CD4-positive, alpha-beta T cell treated with Interleukin-12 subunit alpha and Interleukin-12 subunit beta, for 1 hour (primary cell): ENCODE measurements at places on chromosomes 1 and 21.

- no peak for DNase-seq
Observed at GRCh38 chr1:197637406-197637805, 137.9 kb downstream of the DENND1B start.

DNA sequence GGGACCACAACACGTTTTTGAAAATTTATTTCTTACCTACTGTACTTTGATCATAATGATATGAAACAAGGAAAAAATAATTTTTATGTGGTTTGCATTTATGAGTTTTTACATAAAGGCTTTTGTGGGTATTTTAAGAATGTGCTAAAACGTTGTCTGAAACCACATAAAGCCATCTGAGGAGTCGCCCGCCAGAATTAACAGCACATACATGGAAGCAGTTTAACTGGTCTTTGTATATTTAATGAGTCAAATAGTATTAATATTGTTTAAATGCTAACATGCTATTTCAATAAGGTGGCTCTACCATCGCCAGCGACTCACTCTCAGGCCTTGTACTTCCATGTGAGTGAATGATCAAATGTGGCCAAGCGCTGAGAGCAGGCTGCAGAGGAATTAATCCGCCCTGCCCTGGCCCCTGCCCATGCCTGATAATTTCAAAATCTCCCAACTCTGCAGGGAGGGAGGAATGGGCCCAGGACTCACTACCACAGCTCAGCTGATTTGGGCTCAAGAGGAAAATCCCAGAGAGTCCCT is 49.6 kb downstream of the SLC66A1 start:
- no peak for DNase-seq

DNA sequence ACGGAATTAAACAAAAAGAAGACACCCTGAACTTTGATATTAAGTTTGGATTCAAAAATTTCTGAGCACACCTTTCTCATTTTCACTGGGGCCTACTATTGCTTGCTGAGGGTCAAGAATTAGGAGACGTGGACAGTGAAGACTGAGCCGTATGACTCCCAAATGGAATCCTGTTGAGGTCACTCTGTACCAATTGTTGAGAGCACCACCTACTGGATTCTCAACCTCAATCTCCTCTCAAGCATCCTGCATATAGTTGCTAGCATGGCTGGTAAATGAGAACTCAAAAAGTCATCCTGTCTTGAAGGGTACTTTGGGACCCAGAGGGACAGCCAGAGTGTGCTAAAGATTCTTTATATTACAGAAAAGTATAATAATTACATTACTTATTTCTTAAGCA is 20.2 kb upstream of the MTR start:
- no peak for DNase-seq

DNA sequence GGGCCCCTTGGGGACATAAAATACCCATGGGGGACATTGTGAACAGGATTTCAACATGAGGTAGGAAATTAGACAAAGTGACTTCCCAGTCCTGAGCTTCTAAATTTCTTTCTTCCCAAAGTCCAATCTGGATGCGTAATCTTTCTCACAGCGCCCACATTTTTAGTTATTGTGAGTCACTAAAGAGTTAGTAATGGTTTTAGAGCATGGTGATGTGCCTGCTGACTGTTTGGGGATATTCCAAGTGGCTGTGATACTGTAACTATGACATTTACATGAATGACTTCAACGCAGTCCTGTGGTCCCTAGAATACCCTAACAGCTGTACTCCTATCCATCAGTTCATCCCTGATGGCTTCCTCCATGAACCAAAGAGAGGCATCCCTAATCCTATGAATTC is 224.0 kb upstream of the COA6 start:
- DNase-seq: no peak

GRCh38 chr1:189782295-189782694 is 695.4 kb downstream of the BRINP3 start:
- no peak for DNase-seq

GRCh38 chr1:3410142-3410925 is 44.1 kb upstream of the ARHGEF16 start:
- no peak for DNase-seq

DNA sequence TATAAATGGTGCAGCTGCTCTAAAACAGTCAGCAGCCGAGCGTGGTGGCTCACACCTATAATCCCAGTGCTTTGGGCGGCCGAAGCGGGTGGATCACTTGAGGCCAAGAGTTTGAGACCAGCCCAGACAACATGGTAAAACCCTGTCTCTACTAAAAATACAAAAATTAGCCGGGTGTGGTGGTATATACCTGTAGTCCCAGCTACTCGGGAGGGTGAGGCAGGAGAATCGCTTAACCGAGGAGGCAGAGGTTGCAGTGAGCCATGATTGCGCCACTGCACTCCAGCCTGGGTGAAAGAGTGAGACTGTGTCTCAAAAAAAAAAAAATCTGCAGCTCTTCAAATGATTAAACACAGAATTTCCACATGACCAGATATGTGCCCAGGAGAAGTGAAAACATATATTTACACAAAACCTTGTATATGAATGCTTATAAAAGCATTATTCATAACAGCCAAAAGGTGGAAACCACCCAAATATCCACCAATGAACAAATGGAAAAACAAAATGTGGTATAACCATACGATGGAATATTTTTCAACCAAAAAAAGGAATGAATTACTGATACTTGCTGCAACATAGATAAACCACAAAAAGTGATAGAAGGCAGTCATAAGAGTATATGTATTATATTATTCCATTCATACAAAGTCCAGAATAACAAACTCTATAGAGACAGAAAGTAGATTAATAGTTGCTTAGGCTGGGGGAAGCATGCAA is 14.1 kb downstream of the EPS15 start:
- DNase-seq: no peak

- peak; percentile 92 for DNase-seq
Observed at GRCh38 chr1:58784758-58785441, 1.1 kb upstream of the JUN start.

DNA sequence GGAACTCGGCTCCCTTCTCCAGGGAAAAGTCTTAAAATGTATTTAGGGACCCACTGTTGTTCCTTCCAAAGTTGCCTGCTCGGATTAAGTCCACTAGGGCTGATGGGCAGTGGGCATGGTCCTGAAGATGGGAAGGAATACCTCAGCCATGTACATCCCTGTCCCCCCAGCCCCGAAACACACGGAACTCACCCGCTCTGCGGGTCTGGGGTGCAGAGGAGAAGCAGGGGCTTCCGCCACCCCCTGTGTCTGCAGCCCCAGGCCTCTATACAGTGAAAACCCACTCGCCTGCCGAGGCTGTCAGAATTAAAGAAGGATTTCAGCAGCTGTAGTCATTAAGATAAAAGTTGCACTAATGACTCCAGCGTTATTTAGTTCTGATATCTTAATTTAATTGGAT is 212.6 kb upstream of the VAMP3 start:
- DNase-seq: no peak

DNA sequence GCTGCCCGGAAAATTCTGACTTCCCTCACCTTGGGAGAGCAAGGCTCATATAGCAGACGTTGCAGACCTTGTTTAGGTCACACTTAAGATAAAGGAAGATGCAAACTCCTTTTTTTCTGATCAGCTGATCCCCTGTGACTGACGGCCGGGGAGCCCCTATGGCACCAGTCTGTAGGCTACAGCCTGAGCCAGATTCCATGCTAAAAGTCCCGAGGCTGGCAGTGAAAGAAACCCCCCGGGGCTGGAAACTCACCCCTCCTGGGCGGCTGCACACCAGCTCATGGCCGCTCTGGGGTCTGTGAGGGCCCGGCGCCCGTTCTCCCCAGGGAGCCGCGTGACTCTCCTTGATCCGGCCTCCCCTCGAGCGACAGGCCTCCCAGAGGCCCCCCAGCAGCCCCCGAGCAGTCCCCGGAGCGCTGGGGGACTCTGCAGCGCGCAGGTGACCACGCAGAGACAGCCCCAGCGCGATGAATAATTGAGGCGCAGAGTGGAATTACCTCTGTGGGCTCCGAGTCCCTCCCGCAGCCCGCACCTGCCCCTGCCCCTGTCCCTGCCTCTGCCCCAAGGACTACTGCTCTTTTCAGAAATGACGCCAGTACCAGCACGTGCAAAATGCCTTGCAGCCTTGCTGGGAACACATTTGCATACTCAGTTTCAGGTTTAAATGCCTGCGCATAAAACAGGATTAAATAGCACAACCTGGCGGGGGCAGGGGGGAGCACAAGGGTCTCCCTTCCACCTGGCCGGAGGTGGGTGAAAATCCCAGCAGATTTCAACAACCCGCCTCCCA is 62.6 kb upstream of the CLDN14 start:
- DNase-seq: no peak

- peak; percentile 52 for DNase-seq
Observed at GRCh38 chr1:22976461-22977243, 4.0 kb upstream of the LACTBL1 start.

DNA sequence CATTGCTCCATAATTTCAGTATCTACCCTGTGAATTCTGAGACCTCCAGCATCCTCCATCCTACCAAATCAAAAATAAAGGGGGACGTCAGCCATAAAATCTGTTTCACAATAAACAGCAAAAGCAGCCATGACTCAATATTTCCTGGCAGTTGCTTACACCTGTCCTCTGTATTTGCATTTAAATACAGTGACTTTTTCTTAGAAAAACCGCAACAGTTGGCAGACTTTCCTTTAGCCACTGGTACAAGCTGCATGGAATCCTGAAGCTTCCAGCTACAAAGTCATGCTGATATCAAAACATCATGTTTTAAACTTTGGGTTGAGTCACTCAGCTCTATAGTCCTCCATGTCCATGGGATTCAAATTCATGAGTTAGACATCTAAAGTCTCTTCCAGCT is 278.0 kb upstream of the KAZN start:
- no peak for DNase-seq

DNA sequence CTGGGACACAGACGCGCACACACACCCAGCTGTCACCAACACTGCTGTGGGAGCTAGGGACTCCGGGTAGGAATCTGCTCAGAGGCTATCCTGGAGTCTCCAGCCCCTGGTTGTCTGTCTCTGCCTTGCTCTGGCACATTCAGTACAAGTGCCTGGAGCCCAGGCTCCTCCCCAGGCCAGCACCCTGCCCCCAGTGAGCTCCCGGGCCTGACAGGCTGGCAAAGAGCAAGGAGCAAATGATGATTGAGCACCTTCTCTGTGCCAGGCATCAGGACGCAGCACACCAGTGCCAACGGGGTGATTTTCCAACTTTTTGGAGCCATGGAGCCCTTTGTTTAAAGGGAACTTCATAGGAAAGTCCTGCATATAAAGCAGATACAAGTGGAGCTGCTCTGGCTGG is 6.5 kb downstream of the CNTN2 start:
- DNase-seq: no peak
